ENCODE measurements at places on chromosomes 3 and 15.

DNA sequence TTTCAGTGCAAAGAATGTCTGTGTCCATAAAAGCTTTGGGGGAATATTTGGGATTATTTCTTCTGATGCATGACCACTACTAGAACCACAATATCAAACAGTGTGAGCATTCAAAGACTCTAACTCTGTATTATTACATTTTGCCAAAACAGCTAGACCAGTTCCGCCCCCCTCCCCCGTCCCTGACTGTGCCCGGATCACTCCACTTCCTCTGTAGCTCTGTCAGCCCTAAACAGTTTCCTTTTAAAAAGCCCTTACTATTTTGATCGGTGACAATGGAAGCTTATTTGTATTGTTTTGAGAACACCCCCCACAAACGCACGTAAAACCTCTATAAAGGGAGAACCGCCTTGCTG is 36.6 kb upstream of the EPHB3 start:
- DNase-seq, result no peak

DNA sequence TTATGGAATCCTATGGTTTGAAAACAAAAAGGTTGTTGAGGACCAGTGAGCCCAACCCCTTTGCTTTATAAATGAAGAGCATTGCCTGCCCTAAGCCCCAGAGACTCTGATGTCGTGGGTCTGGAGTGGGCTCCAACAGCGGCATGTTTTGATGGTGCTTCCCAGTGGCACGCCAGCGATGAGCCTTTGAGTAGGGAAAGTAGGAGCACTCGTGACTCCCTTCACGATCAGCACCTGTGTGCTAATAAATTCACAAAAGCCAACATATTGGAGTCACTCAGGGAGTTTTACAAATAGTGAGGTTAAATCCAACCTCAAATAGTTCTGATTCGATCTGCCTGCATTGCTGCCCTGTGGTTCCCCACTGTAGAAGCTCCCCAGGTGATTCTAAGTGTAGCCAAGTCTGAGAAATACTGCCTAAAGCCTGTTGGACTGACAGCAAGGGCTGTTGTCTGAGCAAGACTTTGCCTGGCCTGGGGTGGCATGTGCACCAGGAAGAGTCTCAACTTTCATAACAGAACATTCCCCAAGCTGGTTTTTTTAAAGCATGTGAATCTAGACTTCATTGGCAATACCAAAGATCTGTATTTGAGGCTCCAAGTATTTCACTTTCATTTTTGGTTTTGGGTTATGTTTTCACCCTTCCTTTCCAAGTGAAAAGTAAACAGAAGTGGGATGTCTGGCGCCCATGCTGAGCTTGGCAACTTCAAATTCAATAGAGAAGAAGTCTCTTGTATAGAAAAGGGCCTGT is 9.9 kb downstream of the CCR5 start:
- no peak for DNase-seq

- no peak for DNase-seq
These were observed 97.9 kb upstream of the MEX3B start for GRCh38 chr15:82143390-82144385.

GRCh38 chr3:146067048-146067447 is 93.9 kb downstream of the PLOD2 start:
- DNase-seq, result no peak

DNA sequence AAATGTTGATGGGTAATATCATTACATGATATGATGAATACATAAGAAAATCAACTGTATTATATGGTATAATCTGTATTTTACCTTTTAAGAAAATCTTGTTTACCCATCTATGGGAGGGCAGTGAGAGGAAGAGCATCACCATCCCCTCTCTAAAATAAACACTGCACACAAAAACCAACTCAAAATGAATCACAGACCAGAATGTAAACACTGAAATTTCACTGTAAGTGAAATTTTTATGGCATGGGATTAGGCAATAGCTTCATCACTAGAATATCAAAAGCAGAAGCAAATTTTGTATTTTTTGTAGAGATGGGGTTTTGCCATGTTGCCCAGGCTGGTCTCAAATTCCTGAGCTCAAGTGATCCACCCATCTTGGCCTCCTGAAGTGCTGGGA is 26.2 kb downstream of the IFT80 start:
- no peak for DNase-seq

DNA sequence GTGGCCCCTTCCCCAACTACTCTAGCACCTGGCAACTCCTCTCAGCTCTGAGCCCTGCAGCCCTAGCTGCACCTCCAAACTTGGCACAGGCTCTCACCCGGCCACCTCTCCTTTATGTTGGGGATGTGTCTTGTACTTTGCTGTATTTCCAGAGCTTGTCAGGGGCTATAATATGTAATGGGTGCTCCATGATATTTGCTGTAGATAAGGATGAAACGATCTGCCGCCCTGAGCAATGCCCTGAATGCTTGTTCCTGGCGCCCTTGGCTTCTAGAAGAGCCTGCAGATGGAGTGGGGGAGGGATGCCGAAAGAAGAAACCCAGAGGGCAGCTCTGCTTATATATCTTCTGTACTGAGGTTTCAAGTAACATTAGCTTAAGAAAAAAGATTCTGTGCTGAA is 35.9 kb upstream of the ZBTB38 start:
- no peak for DNase-seq
